ENCODE measurements at places on chromosomes 1 and 21.

- DNase-seq: no peak
Measured at GRCh38 chr1:160891474-160891873, 6.5 kb upstream of the ITLN1 start.

DNA sequence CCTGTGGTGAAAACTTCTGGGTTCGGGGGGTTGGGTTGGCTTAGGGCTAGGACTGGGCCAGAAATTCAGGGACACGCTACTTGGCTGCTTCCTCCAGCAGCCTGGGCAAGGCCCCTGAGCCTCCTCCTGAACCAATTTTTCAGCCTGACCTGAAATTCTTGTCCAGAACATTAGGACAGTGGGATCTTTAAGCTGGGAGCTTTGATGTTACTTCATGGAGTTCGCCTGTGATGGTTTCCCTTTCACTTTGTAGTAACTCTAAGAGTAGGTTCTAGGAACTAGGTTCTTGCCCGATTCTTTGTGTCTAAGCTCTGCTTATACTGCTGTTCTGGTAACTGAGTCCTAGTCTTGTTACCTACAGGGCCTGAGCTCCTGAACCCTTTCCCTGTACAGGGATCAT, 75.3 kb downstream of the S1PR1 start:
- DNase-seq: no peak

DNA sequence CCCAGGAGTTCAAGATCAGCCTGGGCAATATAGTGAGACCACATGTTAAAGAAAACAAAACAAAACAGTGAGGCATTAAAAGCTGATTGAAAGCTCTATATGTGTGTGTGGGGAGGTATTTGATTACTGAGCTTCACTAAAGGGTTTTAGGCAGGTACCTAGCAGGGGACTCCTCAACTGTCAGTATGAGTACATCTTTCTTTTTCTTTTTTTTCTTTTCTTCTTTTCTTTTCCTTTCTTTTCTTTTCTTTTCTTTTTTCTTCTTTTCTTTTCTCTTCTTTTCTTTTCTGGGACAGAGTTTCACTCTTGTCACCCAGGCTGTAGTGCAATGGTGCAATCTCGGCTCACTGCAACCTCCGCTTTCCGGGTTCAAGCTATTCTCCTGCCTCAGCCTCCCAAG, 8.5 kb upstream of the MYCL start:
- no peak for DNase-seq

GRCh38 chr1:178541379-178541778, 28.5 kb downstream of the TEX35 start:
- DNase-seq: no peak

GRCh38 chr1:61451572-61451968, 273.4 kb downstream of the TM2D1 start:
- no peak for DNase-seq

DNA sequence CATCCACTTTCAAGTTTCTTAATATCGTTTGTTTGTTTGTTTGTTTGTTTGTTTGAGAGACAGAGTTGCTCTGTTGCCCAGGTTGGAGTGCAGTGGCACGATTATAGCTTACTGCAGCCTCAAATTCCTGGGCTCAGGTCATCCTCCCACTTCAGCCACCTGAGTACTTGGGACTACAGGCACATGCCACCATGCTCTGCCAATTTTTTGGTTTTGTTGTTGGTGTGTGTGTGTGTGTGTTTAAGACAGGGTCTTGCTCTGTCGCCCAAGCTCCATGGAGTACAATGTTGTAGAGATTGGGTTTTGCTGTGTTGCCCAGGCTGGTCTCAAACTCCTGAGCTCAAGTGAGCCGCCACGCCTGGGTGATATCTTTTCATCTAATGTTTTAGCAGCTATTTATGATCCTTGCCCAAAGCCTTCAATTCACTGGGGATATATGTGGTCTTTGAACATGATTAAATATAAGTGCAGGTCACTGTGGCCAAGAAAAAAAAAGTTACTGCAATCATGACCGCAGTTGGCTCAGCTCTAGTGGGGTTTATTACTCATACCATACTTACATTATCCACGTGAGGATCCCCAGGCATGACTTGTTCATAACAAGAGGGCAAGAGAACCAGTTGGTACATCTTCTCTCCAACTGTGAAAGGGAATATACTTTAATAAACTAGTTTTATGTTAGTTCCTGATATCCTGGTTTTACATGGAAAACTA, 8.0 kb downstream of the RRP1B start:
- DNase-seq: no peak

DNA sequence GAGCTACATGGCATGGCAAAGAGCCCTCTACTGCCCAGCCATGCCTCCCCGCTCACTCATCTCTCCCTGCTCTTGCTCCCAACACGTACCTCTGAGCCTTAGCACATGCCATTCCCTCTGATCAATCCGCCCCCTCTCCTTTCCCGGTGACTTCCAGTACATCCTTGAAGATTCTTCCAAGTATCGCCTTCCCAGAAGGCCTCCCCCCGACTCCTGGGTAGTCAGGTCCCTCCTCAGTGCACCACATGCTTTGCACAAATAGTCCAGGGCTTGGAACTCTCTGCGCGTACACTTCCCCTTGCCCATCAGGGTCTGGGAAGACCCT, 77.0 kb upstream of the IFFO2 start:
- no peak for DNase-seq

DNA sequence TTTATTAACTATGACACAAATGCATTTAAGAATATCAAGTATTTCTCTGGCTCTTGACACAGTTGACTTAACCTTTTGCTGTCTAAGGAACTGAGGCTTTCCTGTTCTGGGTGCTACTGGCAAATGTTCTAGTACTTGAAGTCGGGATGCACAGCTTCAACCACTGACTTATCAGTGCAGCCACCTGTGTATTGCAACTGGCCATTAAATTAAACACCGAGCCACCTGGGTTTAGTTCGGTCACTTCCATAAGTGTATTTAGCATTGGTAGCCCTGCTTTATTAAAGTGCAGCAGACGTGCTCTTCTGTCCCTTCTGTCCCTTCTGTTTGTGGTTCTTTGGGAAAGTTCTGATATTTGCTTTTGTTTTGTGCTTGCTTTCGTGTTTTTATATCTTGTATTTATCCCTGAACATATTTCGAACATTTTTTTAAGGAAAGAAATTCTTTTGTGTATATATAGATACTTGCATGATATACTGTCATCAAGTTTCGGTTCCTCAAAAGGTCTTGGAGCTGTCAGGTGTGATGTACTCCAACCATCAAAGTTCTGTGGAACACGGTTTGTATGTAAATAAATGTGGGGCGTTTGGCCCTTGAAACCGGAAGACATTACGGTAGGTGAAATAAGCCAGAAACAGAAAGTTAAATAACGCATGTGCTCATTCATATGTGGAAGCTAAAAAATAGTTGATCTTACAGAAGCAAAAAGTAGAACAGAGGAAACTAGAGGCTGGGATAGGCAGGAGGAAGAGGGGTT, 297.9 kb upstream of the GREM2 start:
- no peak for DNase-seq

GRCh38 chr1:63721531-63722189, 52.2 kb upstream of the ROR1 start:
- DNase-seq: no peak

DNA sequence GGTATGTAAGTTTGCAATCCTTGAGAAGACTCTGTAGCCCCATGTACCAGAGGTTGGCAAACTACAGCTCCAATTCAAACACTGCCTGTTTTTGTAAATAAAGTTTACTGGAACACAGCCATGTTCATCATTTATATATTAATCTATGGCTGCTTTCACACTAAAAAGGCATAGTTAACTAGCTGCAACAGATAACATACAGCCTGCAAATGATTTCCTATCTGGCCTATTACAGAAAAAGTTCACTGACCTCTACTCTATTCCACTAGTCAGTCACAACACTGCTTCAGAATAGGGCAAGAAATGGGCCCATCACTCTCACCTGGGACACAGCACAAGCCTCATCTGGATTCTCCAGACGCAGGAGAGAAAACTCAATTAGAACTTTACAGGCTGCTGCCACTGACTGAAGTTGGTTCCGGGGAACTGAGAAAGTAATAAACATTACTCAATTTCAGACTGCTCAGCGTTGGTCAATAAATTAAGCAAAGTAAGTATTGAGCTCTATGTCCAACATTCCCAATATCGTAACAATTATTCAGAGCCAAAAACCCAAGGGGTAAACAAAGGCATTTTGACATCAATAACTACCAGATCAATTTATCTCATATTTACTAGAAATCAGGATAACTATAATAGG, 10.6 kb downstream of the UBR4 start:
- no peak for DNase-seq

DNA sequence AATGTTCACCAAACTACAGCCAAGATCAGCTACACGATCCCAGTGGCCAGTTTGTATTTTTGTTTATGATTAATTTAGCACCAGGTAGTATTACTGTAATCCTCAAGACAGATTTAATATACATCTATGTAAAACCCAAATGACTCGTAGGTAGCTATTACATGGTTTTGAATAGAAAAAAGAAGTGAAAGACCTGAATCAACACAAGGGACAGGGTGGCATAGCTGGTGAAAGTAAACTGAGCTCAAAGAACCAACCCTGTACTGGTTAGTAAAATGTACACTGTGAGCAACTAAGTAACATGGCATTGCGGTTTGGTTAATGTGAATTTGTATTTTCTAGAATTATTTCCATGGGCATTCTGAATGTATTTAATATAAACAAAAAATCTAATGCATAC, 8.8 kb downstream of the GPATCH2 start:
- DNase-seq: no peak

DNA sequence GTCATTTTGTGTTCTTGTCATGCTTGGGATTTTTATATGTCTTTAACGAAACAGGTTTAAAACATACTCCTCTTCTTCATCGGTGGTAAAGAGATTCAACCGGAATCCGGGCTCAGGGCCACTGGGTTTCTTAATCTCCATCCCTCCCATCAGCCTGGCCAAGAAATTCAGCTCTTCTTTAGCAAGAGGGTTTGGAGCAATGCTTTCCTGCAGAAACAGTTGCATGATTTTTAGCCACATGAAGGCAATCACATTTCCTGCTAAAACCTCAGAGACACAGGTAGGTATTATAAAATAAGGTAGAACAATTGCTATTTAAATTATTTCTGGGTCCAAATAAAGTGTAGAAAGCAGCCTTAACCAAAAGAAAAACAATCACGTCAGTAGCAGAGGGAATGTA, 22.7 kb upstream of the LSM10 start:
- DNase-seq: no peak

GRCh38 chr1:225973158-225973557, 26.0 kb downstream of the SDE2 start:
- DNase-seq: no peak

GRCh38 chr1:182484531-182485257, 34.7 kb downstream of the RGSL1 start:
- no peak for DNase-seq

DNA sequence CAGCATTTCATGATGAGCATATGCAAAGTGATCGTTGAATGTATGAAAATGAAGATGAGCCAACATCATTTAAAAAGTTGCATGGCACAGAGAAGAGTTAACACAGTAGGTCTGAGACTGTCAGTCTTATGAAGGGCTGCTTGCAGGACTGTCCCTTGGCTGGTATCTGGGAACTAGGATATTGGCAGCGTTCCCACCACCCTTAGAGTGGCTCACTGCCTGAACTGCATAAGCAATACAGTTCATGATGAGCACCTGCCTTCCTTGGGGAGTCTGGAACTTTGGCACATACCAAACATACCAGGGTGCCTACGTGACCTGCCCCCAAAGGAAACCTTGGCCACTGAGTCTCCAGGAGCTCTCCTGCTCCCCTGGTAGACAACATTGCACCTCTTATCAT, 161.8 kb downstream of the DSCAM start:
- no peak for DNase-seq

DNA sequence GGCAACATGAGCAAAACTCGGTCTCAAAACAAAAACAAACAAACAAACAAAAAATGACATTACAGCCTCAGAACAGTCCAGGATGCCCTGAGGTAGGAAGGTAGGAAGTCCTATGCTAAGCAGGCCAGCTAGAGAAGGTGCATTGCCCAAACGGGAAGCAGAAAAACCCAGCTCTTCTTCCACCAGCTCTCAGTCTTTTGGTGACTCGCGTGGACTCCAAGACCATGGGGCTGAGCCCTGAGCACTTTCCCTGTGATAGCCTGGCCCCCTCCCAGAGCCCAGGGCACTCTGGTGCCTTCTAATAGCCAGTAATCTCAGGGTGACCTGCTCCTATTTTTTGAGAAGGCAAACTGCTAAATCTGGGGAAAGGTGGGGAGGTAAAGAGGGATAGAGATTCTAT, 16.1 kb downstream of the PHLDA3 start:
- DNase-seq: no peak

GRCh38 chr1:61122389-61122788, 40.0 kb downstream of the NFIA start:
- DNase-seq: no peak

GRCh38 chr1:8093221-8093980, 67.3 kb upstream of the ERRFI1 start:
- no peak for DNase-seq

GRCh38 chr1:41393716-41394368, 32.6 kb downstream of the FOXO6 start:
- DNase-seq: no peak

DNA sequence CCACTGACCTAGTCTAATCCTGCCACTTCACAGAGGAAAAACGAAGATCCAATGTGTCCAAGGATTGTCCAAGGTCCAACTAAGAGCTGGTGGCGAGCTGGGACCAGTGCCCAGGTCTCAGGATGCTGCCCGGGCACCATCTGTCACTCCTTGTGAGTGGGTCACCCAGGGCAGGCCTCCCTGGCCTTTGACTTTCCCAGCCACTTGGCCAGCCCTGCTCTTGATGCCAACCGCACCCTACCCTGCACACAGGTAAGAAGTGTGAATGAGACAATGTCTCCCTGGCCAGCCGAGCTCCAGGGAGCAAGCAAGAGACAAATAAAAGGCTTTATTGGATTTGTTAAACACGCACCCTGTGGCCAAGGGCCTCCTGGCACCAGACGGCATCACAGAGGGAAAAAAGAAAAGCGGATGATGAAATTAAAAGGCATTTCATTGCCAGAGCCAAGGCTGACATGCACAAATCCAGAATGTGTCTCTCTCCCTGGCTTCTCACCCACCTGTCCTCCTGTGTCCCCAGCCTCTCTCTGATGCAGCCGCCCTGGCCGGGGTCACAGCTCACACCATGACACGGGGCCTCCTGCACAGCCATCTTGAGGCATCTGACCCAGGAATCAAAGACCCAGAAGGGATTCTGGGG, 72.8 kb downstream of the CAMK2N1 start:
- DNase-seq: no peak

- no peak for DNase-seq
Measured at GRCh38 chr1:155773221-155773620, 83.8 kb downstream of the GON4L start.

DNA sequence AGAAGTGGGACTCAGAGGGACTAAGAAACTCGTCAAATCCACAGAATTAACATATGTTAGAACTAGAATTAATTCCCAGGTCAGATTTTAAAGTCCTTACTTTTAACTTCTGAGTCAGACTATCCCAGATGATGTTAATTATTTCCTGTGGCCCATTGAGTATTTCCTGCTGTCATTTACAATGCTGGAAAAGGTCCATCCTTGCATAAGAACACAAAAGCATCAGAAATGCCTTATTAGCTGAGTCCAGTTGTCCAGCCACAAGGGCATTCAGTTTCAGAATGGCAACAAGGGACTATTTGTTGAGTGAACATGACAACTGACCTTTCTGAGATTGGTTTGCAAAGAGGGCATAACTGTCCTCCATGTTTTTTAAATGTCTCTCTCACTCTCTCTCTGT, 16.5 kb upstream of the HIVEP3 start:
- DNase-seq: no peak

- no peak for DNase-seq
Measured at GRCh38 chr1:219703368-219703639, 90.4 kb upstream of the ZC3H11B start.

Measured in substantia nigra (tissue), 51 donors.